Breast epithelium (tissue), 4 donors: ENCODE measurements at places on chromosomes 7 and 10. TPM values are rescaled to one million over a fixed set of nuclear protein-coding genes. Genes with fewer than 3 reads are reported as not detected.

The TMEM184A gene
- 6.6 TPM for total RNA-seq

The IFIT3 gene
- total RNA-seq = 8.2 TPM

The THSD7A gene
- total RNA-seq = 4.0 TPM

The ARHGAP19 gene
- total RNA-seq = 34.4 TPM

The GIMAP4 gene
- total RNA-seq = 29.8 TPM

- H3K27me3 ChIP-seq = no peaks in the 10 kb centered on the region
- no peaks in the 10 kb centered on the region for H3K36me3 ChIP-seq
- no peaks in the 10 kb centered on the region for H3K4me1 ChIP-seq
Observed at GRCh38 chr7:150716939-150717338, 526 bp downstream of the GIMAP1 start.

GRCh38 chr7:82685214-82685613, 241.6 kb upstream of the CACNA2D1 start:
- DNase-seq = no peak
- no peaks in the 10 kb centered on the region for H3K36me3 ChIP-seq
- H3K4me1 ChIP-seq = no peaks in the 10 kb centered on the region
- H3K27ac ChIP-seq = no peak overlapping the region
- H3K4me3 ChIP-seq = no peak overlapping the region
- H3K27me3 ChIP-seq = no peaks in the 10 kb centered on the region

GRCh38 chr10:112209684-112210131, 26.1 kb upstream of the GPAM start:
- no peak overlapping the region for H3K27ac ChIP-seq
- H3K27me3 ChIP-seq = no peaks in the 10 kb centered on the region
- H3K4me3 ChIP-seq = no peak overlapping the region
- H3K4me1 ChIP-seq = no peaks in the 10 kb centered on the region
- DNase-seq = no peak

GRCh38 chr7:110918949-110919548, 171.9 kb upstream of the LRRN3 start:
- H3K27ac ChIP-seq = no peak overlapping the region
- H3K4me3 ChIP-seq = no peak overlapping the region
- H3K4me1 ChIP-seq = no peaks in the 10 kb centered on the region

GRCh38 chr7:77738871-77739270, 42.6 kb downstream of the RSBN1L start:
- H3K4me1 ChIP-seq = no peaks in the 10 kb centered on the region
- H3K36me3 ChIP-seq = no peaks in the 10 kb centered on the region
- no peaks in the 10 kb centered on the region for H3K27me3 ChIP-seq
- H3K4me3 ChIP-seq = no peak overlapping the region
- no peak for DNase-seq

DNA sequence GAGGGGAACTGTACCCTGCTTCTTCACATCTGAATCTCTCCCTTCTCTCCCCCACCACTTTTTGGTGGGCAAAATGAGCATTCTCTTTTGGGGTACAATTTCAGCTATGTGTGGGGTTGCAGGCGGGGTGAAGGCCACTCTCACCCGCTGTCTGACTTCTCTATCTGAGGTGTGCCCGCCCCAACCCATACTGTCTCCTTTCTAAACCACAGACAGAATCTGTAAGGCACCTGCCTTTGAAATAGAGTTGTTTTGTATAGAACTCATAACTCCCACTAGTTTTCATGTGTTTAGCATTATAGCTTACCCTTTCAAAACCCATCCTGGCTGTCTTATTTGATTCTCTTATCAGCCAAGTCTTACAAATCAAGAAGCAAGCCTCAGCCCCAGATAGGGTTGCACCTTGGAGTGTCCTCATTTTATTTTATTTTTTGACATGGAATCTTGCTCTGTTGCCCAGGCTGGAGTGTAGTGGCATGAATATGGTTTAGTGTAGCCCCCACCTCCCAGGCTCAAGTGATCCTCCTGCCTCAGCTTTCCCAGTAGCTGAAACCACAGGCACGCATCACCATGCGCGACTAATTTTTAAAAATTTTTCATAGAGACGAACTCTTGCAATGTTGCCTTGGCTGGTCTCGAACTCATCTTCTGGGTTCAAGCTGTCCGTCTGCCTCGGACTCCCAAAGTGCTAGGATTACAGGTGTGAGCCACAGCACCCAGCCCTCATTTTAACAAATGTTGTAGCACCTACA, 11.9 kb downstream of the TSPAN14 start:
- no peak for DNase-seq
- H3K27me3 ChIP-seq = no peaks in the 10 kb centered on the region
- H3K27ac ChIP-seq = peak overlapping the region; percentile 92

GRCh38 chr10:5575144-5575481, 50.4 kb downstream of the CALML3 start:
- H3K4me3 ChIP-seq = no peak overlapping the region
- no peaks in the 10 kb centered on the region for H3K4me1 ChIP-seq
- H3K27me3 ChIP-seq = no peaks in the 10 kb centered on the region
- H3K27ac ChIP-seq = peak overlapping the region; percentile 17

DNA sequence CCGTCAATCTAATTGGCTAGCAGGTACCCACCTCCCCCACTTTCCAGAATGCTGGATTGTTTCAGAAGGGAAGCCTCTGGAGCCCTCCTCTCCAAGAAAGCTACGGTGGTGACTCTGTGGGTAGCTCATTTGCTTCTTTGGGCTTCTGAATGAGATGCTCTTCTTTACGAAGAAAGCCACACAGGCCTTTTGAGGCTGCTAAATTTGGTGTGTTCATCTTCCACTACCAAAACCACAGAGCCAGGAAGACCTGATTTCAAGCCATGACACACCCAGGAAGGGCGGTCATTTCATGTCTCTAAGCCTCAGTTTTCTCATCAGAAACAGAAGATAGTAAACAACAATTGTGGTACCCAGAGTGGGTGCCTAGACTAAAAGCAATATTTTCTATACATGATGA, 901.2 kb downstream of the KCNMA1 start:
- no peaks in the 10 kb centered on the region for H3K4me1 ChIP-seq
- no peak overlapping the region for H3K27ac ChIP-seq
- no peak for DNase-seq
- H3K27me3 ChIP-seq = no peaks in the 10 kb centered on the region
- H3K4me3 ChIP-seq = no peak overlapping the region
- no peaks in the 10 kb centered on the region for H3K36me3 ChIP-seq

- H3K27ac ChIP-seq = peak overlapping the region; percentile 91
- peak; percentile 48 for DNase-seq
- no peaks in the 10 kb centered on the region for H3K27me3 ChIP-seq
- no peaks in the 10 kb centered on the region for H3K36me3 ChIP-seq
Observed at GRCh38 chr10:95474228-95475002, 86.8 kb downstream of the SORBS1 start.

DNA sequence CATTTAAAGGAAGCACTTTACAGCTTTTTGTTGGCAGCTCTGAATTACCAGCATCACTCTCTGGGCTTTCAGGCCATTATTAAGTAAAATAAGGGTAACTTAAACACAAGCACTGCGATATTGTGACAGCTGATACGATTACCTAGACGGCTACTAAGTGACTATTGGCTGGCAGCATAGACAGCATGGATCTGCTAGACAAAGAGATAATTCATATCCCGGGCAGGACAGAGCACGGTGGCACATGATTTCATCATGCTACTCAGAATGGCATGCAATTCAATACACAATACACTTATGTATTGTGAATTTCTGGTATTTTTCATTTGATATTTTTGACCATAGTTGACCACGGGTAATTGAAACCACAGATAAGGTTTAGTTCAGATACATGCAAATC, 522.0 kb upstream of the LRRN3 start:
- no peak for DNase-seq
- H3K27me3 ChIP-seq = no peaks in the 10 kb centered on the region
- no peaks in the 10 kb centered on the region for H3K36me3 ChIP-seq
- H3K4me1 ChIP-seq = no peaks in the 10 kb centered on the region

- no peak for DNase-seq
- H3K36me3 ChIP-seq = no peaks in the 10 kb centered on the region
- H3K4me3 ChIP-seq = no peak overlapping the region
Observed at GRCh38 chr7:91398341-91398740, 134.1 kb downstream of the FZD1 start.

- no peak overlapping the region for H3K27ac ChIP-seq
- peaks cover 19% of the 10 kb centered on the region for H3K4me1 ChIP-seq
- H3K4me3 ChIP-seq = no peak overlapping the region
- DNase-seq = no peak
Observed at GRCh38 chr7:116232350-116232749, 22.0 kb downstream of the TES start.

DNA sequence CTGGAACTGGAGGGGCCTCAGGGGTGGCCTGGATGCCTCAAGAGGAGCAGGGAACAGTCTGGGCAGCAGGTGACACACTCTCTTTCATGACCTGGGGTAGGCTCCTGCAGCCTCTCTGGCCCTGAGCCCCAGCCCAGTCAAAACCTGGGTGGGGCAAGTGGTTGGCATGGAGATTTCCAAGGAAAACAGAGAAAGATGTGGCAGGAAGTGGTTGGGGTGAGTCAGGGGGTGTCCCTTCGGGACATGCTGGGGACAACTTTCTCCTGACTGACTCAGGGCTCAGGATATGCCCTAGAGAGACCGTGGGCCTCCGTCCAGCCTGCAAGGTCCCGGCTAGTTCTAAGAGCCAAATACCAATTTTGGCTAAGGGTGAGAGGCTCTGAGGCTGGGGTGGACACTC, 2.9 kb downstream of the AQP1 start:
- no peaks in the 10 kb centered on the region for H3K27me3 ChIP-seq
- peak overlapping the region; percentile 45 for H3K4me3 ChIP-seq
- DNase-seq = no peak
- H3K4me1 ChIP-seq = peaks cover 7% of the 10 kb centered on the region
- H3K36me3 ChIP-seq = no peaks in the 10 kb centered on the region
- H3K27ac ChIP-seq = peak overlapping the region; percentile 30

DNA sequence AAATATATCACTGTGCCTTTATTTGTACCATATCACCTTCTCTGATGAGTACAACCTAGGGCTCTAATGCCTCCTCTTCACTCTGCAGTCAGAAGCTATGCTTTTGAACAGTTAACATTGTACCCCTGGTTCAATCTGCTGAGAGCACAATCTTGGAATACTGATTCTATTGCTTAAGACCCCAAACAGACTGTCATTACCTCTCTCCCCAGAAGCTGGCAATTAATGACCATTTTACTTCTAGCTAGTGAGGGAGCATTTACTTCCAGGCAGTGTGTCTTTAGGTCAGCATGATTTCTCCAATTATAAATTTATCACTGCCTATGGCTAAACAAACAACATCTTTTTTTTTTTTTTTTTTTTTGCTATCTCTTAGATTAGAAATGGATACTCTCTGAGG, 36.0 kb upstream of the SPOCK2 start:
- no peak overlapping the region for H3K4me3 ChIP-seq
- H3K27me3 ChIP-seq = no peaks in the 10 kb centered on the region
- H3K27ac ChIP-seq = no peak overlapping the region
- peaks cover 3% of the 10 kb centered on the region for H3K36me3 ChIP-seq
- DNase-seq = no peak
- H3K4me1 ChIP-seq = no peaks in the 10 kb centered on the region

DNA sequence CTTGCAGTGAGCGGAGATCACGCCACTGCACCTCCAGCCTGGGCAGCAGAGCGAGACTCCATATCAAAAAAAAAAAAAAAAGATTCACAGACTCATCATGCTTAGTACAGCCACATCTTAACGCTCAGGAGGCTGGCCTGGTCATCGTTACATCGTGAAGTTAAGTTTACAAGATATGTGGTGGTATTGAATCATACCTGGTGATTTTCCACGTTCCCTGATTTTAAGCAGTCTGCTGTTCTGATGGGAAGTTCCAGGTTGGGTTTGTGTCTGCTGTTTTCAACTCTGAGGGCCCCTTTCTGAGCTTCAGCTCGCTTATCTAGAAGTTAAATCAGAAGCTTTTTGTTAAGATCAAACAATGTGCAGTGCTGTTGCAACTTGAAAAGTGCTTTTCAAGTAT, 6.9 kb downstream of the PPP2R2D start:
- H3K4me3 ChIP-seq = no peak overlapping the region
- no peaks in the 10 kb centered on the region for H3K27me3 ChIP-seq
- DNase-seq = no peak
- no peaks in the 10 kb centered on the region for H3K36me3 ChIP-seq
- peaks cover 9% of the 10 kb centered on the region for H3K4me1 ChIP-seq

GRCh38 chr10:63910806-63911205, 389.6 kb downstream of the REEP3 start:
- H3K27me3 ChIP-seq = peaks cover 18% of the 10 kb centered on the region
- no peaks in the 10 kb centered on the region for H3K4me1 ChIP-seq
- no peak for DNase-seq
- H3K27ac ChIP-seq = no peak overlapping the region
- no peak overlapping the region for H3K4me3 ChIP-seq
